Activated naive CD4-positive, alpha-beta T cell (primary cell): ENCODE measurements at places on chromosomes 3 and 15.

DNA sequence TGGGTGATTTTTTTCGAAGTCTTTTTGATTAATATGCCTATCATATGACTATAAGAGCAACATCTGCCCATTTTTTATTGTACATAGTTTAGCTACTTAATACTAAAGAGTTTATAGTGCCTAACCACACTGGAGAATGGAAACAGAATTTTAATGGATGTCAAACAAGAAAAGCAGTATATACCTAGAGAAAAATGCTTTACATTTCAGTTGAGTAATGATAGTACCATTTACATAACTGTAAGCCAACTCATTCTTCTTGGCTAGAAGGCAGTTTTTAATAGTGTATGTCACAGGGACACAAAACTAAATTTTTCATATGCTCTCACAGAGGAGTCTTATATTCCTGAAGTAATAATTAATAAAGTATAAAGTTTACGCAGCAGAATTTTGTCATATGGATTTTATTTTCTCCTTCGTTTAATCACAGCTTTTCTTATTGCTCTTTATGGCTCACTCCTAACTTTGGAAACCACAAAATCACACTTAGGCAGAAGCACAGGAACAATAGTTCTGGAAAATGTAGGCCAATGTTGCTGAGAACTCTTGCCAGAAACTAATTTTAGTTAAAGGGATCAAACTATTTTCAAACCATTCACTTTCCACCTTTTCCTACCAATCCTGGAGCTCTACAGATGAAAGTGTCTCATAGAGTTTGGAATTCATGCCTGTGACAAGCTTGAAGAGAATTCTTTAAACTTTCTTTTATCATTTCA, 243.6 kb downstream of the ZIC1 start:
- DNase-seq: no peak

GRCh38 chr15:39783244-39783820, 691 bp upstream of the FSIP1 start:
- DNase-seq: no peak

GRCh38 chr3:132341746-132342145, 24.5 kb downstream of the ACP3 start:
- DNase-seq: no peak

DNA sequence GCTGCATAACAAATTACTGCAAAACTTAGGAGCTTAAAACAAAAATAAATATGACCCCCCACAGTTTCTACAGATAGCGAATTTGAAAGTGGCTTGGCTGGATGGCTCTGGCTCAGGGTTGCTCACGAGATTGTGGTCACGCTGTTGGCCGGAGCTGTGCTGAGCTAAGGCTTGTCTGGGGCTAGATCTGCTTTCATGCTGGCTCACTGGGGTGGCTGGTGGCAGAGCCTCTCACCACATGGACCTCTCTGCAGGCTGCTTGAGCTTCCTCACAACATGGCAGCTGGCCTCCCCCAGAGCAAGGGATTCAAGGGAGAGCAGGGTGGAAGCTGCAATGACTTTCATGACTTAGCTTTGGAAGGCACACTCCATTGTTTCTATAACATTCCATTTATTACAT, 354.1 kb downstream of the SHQ1 start:
- DNase-seq: no peak

DNA sequence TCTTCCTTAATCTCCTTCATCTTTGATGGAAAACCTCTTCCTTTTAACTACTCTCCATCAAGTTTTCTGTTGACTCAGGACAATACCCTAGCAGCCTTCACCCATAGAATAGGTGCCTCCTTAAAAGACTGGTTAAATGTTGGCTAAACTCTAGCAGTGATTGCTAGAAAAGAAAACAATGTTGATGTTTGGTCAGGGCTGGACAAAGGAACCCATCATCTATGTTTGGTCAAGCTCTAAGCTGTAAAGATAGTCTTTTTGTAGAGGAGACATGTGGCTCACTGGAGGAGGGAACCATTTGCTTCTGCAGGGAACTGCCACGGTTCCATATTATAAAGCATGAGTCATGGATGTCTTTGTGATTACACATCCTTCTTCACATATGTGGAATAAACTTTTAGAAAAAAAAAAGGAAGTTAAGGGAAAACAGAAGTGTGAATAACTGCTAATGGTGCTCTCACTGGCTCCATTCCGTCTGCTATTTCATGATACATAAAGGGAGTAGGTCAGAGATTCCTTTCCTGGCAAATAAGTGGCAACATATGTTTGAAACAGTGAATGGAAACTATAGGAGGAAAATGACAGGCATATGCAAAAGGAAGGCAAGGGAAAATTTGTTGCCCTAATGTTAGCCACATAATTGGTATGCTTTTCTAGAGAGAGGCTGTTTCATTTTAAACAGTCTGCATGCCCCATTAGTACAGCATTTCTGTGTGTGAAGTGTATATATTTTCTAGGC, 78.2 kb downstream of the CMSS1 start:
- DNase-seq: no peak

GRCh38 chr3:184368586-184369183, 7.2 kb downstream of the POLR2H start:
- no peak for DNase-seq

GRCh38 chr3:123788710-123789109, 95.4 kb downstream of the MYLK start:
- no peak for DNase-seq

- no peak for DNase-seq
Measured at GRCh38 chr3:61981060-61981459, 392.3 kb downstream of the FEZF2 start.

- DNase-seq: peak; percentile 67
Measured at GRCh38 chr15:84658080-84658787, at the start of gene NMB. TSS of gene NMB (minus strand) at chr15:84658199. CDS start at chr15:84658152, 47 bp downstream.

- no peak for DNase-seq
Measured at GRCh38 chr3:72679540-72680198, 168.6 kb downstream of the SHQ1 start.

DNA sequence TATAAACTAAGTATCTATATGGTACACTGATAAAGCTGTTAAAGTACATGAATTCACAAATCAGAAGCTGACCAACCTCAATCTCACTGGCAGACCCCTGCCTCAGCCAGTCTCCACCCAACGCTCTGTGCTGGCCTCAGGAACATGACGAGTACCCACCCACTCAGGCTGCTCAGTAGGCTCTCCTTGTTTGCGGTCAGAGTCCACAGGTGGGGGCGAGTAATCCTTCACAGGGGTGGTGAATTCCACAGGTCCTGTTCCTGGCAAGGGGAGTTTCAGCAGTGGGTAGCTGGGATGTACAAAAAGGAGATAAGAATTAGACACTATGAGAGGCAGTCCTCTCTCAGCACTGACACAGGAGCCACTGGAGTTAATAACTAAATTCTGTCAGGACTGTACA, 40.9 kb downstream of the SCAP start:
- no peak for DNase-seq

GRCh38 chr3:143771258-143771657, 77.0 kb downstream of the SLC9A9 start:
- no peak for DNase-seq
